Activated T-helper 1 cell treated with anti-CD3 and anti-CD28 coated beads, Interleukin-2, amount 50 U/mL, for 16 hours (primary cell): ENCODE measurements at places on chromosomes 6 and 20.

- DNase-seq: no peak
Observed at GRCh38 chr6:115882174-115882573, 178.5 kb downstream of the FRK start.

DNA sequence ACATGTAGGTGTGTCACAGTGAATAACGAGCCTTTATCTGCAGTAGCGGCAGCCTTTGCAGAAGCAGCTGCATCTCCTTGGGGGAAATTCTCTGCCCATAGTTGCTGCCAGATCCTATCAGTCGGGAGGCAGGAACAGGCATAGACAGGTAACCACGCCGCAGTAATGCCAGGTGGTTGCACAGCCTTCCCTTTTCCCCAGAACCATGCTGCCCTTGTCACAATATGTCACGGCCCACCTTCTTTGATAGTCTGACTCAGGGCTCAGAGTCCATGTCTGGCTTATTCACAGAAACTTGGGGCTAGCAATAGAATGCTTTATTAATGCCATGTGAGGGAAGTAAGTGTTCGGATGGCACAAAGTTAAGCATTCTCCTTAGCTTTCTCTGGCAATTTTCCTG, 76.6 kb downstream of the F13A1 start:
- DNase-seq: no peak

DNA sequence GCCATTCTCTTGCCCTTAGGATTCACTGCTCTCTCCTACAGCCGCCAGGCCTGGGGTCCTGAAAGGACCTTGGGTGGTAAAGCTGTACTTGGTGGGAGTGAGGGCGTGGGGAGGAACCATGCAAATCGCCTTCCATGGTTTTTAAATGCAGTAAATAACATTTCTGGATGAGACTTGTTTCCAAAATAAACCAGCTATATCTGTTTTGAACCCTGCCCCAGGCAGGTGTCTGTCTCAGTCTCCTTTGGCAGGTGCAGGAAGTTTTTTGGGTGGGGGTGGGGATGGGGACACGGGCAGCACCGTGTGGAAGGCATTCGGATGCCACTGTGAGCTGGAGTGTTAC, 14.3 kb downstream of the ITPA start:
- DNase-seq: no peak

- DNase-seq: no peak
Observed at GRCh38 chr20:15496501-15497039, 1076.7 kb downstream of the KIF16B start.

DNA sequence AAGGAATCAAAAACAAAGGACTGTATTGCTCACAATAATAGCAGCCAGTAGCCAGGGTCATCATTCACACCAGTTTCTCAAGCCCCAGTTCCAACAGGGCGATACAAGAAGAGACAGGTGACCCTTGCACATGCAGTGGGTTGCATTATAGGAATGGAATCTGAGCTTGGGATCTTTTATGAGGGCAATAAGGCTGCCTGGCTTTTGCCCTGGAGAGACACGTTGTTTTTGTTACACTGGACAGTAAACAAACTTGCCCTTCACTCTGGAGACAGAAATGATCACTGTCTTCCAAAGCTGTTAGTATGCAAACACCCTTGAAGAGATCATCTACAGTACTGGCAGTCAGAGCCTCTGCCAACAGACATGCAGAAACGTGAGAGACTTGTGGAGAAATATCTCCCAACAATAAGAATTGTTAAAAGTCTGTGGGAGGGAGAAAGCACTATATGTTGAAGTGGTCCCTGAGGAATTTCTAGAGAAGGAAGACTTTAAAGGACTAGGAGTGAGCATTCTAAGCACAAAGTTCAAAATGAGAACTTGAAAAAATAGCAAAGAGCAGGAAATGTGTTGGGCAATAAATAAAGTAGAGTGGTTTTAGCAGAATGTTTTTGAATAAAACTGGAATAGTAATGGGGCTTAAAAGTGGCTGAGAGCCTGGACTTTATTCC, 6.2 kb upstream of the COL12A1 start:
- DNase-seq: no peak

GRCh38 chr6:131269565-131270391, 134.5 kb downstream of the AKAP7 start:
- DNase-seq: no peak

DNA sequence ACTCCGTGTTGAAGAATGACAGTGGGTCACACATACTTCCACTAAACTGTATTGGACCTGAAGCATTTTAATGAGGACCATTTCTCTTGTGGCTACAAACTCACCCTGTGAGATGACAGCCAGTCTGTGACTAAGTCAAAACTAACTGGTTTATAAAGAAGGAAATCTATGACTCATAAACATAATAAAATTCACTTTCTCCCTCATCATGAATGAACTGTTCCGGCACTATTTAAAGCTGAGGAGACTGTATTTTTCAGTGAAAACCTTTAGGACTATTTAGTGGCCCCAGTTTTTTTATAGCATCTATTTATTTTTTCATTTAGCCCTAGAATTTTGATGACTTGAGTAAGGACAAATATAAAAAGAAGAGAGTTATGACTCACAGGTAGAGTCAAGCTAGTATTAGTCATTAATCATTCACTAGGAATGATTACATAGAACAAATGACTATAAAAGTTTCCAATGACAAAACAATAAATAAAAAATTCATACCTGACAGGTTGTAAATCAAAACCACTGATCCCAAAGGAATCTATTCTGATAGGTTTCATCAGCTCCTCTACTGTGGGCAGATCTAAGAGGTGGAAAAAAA, 34.2 kb downstream of the CEP162 start:
- DNase-seq: no peak

- DNase-seq: no peak
Observed at GRCh38 chr6:96542702-96543101, 20.2 kb upstream of the FHL5 start.

- DNase-seq: no peak
Observed at GRCh38 chr6:129453073-129453472, 256.9 kb downstream of the ARHGAP18 start.

- no peak for DNase-seq
Observed at GRCh38 chr6:150482883-150483409, 114.1 kb downstream of the IYD start.

- no peak for DNase-seq
Observed at GRCh38 chr20:3430376-3431069, 23.1 kb upstream of the DNAAF9 start.

DNA sequence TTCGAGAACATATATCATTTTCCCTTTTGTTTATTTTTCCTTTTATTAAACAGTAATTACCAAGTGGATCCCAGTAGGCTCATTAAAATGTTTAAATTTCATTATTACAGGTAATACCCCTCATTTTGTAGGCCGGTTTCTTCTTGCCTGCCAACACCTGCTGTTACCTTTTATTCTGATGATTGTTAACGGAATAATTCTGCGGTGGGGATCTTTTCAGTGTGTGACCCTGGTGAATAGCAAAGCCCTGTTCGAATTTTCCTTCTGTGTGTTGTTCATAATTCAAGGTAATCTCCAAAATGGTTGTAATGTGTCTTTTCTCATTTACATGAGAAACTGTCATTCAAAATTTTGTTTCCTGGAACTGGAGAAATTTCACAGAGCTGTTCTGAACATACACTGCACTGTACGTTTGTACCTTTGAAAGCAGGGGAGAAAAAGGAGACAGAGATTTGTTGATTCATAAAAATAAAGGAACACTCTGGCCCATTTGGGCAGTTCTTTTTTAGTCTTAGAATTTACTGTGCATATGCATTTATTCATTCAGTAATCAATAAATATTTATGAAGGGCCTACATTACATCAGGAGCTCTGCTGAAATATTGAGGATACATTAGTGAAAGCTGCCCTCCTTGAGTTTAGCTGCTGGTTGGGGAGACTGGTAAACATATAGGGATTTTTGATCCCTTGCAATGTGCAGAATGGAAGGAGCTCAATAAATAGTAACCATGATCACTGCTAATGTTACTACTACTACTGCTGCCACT, 502.0 kb downstream of the QKI start:
- DNase-seq: no peak

- no peak for DNase-seq
Observed at GRCh38 chr6:5050009-5050408, 35.1 kb upstream of the PPP1R3G start.

DNA sequence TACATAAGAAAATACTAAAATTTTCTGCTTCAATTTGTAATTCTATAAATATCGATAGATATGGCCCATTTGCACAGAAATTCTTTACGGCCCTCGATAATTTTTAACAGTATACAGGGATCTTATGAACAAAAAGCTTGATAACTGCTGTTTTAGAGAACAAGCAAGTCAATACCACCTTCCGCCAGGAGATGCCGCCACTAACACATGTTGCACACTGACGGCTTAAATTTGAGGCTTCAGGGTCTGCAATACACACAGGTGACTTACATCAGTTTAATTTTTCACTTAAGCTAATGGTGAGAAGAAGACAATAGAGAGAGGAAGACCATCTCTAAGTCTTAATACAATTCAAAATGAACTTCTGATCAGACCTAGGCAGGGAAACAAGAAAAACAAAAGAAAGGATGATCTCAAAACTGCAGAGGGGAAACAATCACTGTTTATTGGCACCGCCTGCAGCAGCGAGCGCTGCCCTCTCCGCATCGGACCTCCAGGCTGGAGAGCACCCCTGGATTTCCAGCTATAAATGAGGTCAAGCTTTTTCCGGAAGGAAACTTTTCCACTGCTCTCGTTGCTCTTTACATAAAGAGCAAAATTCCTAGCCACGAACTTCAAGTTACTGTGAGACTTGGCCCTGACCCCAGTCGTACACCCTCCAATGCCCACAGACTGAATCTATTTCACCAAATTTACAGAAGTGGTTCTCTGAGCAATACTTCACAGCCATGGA, 53.9 kb downstream of the OTOR start:
- DNase-seq: no peak

DNA sequence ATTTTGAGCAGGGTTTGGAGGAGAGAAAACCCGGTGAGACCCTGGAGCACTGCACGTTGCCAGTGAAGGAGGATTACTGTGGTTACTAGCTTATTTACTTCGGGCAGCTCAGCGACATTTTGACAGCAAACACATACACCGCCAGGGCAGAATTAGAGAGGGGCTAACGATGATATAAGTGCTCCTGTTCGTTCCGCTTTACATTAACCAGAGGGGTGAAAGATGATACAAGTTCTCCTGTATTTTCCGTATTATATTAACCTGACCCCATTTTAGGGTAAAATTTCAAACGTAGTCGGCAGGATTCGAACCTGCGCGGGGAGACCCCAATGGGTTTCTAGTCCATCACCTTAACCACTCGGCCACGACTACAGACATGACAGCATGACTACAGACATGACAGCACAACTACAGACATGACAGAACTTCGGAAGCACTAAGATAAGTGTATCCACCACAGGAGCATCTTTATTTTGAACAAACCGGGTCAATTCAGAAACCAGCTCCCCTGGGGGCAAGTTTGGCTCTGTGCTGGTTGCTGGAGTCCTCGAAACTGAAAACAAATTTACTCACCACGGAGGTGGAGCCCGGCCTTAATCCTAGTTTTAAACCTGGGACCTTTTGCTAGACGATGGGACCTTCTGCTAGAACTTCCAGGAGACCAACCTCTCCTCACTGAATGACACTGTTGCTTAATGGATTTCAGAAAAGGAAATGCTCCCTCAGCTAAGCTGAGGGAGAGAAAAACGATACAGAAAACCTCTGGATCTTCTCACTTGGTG, 80.4 kb upstream of the ZNF184 start:
- DNase-seq: no peak

- no peak for DNase-seq
Observed at GRCh38 chr6:84361372-84362192, 134.1 kb upstream of the CEP162 start.

DNA sequence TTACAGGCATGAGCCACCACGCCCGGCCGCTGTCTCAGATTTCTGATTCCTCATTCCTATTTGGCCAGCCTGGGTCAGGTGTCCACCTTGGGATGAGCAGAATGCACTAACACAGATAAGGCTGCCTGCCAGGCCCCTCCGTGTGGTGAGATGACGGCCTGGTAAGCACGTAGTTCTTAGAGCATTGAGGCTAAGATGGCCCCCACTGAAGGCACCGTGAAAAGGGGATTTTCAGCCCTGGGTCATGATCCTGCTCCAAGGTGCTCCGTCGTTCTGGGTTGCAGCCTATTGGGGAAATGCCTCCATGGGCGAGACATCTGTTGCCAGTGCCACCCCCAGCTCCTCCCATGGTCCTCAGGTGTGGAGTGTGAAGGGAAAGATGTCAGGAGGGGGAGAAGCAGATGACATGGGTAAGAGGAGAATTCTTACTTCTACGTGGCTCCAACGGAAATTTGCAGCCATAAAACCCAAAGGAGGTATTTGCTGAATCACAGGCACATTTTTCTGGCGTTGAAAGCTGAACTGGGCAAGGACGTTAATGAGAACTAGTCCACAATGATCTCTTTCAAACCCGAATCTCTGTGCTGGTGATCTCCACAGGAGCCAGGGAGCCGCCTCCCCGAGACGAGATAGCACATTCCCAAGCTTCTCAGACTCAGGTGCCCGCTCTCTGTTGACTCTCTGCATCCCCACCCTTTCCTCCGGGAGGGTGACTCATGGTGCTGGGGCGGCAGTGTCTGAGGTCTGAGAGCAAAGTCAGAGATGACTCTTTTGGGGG, 34.0 kb upstream of the BMP6 start:
- no peak for DNase-seq

- DNase-seq: no peak
Observed at GRCh38 chr20:15396900-15397299, 1059.5 kb upstream of the FLRT3 start.

DNA sequence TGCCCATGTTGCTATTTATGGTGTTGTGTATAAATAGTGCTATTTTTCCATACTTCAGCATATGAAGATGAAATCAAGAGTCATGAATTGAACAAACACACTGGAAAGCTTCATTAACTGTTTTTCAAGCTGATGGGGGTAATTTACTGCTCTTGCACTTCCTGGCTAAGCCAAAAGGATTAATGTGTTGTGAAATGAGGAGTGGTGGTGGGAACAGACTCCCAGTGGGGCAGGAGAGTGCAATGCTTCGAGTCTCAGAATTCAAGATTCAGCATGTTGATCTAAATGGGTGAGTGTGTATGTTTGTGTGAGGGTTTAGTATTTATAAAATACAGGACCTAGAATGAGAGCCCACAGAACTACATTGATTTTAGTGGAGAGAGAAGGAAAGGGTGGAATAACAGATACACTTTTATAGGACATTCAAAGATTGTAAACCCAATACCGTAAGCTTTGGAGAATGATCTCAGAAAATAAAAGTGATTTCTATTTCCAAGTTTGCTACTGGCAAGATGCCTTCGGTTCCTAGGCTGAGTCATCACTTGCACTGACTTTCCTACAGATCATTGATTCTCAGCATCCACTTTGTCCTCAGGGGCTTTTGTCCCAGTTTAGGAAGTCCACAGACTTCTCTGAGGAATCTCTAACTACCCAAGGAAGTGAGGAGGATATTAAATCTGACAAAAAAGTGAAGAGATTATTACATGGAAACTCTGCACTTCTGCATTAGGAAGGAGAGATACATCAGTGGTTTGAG, 303.6 kb downstream of the TRDN start:
- no peak for DNase-seq

DNA sequence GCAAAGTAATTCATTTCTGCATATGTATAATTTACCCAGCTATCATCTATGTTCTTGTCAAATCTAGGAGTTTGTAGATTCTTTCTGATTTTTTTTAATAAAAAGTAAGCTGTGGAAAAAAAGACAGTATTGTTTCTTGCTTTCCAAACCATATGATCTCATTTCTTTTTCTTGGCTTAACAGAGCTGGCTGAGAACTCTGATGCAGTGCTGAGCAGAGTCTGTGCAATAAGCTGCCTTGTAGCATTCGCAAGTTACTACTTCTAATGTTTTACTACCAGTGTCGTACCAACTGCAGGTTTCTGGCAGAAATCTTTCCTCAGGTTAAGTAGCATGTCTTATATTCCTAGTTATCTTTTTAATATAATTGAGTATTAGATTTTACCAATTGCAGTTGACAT, 15.6 kb downstream of the RRBP1 start:
- no peak for DNase-seq
